ENCODE measurements at places on chromosomes 5 and 9.

DNA sequence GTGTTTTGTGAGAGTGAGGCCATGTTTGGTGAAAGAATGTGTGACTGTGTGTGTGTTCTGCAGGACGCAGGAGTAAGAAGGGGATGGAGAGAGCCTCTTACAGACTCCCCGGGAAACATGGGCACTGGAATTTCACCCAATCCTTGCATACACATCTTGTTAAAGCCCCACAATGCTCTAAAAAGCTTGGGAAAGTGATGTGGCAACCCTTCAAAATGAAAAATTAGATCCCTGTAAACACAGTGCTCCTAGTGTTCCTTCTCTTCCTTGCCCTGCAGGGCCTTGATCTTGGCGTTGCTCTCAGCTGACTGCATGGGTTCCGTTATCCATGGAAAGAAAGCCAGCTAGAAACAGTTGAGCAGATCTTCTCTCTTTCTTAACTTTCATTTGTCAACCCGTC lies 701.7 kb downstream of the SEMA5A start:
- no peak for DNase-seq

GRCh38 chr5:142568283-142568995 lies 117.5 kb downstream of the FGF1 start:
- DNase-seq: no peak

GRCh38 chr5:145971108-145971507 lies 34.7 kb downstream of the SH3RF2 start:
- DNase-seq: no peak

DNA sequence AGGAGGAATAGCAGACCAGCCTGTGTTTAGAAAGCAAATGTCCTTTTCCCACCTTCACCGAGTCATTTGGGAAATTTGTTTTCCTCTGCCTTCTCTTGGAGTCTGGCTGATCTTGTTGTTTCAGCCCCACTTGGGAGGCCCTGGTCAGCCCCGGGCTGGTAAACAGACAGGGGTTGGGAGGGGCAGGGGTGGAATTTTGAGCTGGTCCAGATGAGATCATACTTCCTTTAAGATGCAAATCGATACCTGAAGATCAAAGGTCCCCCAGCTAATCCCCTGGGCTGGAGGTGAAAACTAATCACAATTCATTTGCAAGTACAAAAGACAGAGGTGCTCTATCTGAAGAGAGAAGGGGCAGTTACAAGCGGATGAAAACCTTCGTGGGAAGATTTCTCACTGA lies 118.4 kb downstream of the PAPPA start:
- DNase-seq: no peak

GRCh38 chr9:36092509-36093215 lies 43.9 kb upstream of the GLIPR2 start:
- DNase-seq: no peak

DNA sequence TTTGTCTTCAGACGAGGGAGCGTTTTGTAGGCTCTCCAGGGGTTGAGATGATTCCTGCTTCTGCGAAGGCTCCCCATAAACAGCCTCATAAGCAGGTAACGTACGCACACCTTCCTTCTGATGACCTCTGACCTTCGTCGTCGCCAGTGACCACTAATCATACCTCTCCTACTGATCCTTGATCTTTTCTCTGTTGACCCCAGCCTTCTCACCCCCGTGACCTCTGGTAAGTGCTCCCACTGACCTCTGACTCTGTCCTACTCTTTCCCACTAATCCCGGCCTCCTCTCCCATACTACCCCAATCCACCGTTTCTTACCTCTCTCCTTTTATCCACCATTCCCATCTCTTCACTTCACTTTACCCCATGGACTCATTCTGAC lies 345 bp downstream of the DNAI1 start:
- DNase-seq: no peak

DNA sequence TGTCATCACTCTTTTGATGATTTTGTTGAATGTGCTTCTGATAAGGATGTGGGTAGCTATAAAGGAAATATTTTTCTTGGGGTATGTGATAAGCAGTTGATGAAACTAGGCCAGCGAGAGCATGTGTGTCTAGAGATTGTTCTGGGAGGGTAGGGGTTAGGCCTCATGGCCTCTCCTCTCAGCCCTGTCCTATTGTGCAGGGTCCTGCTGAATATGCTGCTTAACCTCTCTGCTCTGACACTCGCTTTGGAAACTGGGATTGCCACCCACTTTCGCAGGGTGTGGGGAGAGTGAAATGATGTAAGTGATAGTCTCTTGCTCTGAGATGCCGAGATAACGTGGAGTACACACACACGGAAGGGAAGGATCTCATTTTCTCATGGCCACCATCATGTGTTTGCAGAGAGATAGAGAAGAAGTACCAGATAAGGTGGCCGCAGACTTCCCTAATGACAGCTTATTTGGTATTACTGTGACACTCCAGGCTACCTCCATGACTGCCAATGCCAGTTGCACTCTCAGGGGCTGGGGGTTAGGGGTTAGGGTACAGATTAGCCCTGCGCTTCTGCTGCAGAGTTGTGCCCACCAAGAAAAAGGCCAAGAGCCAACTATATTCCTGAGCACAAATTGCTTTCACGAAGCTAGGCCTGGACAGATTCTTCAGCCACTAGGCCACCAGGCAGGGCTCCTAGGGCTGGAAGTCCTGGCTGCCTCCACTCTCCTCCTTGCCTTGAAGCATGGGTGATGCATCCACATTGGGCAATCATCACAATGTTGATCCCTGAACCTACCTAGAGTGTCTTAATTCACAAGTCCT lies 25.2 kb upstream of the TNFAIP8 start:
- no peak for DNase-seq

DNA sequence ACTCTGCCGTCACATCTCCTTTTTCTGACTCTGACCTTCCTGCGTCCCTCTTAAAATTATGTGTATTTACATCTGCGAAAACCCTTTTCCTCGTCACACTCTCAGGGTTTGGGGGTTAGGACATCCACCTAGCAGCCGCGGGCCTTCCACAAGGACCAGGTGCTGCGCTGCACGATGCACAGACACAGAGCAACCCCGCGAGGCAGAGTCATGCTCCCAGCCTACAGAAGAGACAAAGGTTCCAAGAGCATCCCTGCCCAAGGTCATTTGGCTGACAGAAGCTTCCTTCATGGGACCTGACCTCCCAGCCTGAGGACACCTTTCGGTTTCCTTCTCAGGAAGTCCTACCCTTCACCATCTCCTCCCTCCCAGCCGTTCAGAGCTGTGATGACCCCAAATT lies 118.6 kb upstream of the SARDH start:
- DNase-seq: no peak

DNA sequence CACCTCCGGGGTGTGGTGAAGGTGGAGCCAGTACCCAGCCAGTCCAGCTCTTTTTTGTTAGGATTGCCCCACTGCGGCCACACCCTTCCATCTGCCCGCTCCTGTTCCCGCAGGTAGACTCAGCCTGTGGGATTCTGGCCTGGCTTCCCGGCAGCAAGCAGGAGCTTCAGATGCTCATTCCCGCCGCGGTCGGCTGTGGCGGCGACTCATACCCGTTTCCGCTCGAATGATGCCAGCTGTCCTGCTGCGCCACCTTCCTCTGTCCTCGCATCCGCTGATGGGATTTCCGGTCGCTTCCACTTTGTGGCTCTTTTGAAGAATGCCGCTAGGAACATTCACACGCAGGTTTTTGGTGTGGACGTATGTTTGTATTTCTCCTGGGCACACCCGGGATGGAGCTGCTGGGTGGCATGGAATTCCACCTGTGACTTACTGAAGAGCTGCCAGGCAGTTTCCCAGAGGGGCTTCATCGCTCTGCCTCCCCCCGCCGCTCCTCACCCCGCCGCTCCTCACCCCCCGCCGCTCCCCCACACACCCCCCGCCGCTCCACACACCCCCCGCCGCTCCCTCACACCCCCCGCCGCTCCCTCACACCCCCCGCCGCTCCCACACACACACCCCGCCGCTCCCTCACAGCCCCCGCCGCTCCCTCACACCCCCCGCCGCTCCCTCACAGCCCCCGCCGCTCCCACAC lies 60.3 kb downstream of the TENT4A start:
- peak; percentile 6 for DNase-seq

- no peak for DNase-seq
These were observed 198.9 kb downstream of the TSSK1B start for GRCh38 chr5:113235884-113236283.

DNA sequence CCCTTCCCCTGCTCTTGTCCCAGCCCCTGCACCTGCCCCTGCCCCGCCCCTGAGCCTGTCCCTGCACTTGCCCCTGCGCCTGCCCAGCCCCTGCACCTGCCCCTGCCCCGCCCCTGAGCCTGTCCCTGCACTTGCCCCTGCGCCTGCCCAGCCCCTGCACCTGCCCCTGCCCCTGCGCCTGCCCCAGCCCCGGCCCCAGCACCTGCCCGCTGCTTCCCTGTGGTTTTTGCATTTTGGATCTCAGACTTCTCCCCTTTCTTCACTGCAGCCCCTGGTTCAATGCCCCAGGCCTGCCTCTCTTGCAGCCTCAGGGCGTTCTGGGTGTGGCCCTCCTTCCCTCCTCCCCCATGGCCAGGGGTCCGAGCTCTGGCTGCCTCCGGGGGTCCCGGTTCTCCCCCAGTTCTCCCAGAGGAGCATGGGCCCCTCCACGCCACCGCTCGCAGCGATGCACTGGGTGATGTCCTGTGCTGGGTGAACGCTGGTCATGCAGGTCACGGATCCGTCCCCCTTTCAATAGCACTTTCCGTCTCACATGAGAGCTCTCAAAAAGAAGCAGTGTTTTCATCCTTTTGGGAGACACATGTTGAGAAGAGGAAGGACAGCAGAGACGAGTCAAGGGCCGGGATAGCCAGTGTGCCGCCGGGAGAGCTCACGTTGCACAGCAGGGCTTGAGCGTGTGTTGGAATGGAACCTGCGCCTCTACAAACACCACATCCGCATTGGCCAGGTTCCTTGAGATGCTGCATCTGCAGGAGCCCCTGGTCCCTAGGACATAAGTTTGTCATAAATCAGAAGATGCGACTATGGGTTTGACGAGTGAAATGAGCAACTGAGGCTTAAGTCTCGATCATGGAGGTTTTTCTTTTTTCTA lies 44.0 kb upstream of the IRX4 start:
- DNase-seq: no peak

DNA sequence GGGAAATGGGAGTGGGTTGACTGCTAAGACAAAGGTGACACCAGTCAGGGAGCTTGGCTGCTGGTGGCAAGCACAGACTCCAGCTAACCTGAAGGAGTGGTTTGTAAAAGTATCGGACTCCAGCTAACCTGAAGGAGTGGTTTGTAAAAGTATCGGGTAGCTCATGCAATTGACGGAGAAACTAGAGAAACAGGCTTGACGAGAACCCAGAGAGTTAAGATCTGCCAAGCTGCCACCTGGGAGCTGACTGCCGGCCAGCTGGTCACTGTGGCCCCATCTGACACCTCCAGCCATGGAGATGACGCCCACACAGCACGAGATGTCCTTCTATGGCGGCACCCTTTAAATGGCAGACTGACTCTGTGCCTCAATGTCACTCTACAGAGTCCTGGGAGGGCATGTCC lies 28.3 kb upstream of the CRB2 start:
- no peak for DNase-seq

DNA sequence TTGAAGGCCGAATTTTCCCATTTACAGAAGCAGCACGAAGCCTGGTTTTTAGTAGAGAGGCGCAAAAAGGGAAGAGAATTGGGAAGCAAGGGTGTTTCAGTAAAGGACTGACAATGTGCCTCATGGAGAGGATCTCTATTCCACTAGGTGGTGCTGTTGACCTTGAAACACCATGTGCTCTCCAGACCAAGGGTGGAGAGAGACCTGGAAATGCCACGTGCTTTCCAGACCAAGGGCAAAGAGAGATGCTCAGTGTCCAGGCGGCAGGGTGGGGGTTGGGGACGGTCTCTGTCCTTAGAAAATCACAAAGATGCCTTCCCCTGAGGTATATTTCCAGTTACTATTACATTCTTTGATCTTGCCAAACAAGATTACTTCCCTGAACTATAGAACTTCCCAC lies 425.3 kb downstream of the CSNK1G3 start:
- peak; percentile 62 for DNase-seq

DNA sequence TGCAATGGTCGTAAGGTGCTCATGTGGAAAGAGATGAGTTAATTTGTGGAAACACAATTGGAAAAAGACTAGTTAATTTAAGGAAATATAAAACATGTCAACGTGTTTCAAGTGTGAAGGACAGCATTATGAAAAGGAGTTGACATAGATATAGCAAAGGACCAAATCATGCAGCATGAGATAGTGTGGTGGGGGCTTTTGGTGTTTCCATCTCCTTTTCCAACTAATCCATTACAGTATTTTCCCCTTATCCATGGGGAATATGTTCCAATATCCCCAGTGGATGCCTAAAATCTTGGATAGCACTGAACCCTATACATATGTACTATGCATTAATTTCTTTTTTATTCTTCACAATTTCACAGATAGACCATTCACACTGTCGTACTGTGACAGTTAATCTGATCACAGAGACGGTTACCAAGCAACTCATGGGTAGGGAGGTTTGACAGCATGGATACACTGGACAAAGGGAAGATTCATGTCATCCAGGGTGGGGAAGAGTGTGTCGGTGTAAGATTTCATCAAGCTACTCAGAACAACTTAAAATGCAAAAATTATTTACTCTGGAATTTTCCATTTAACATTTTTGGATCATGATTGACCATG lies 238.6 kb downstream of the CDH12 start:
- no peak for DNase-seq

DNA sequence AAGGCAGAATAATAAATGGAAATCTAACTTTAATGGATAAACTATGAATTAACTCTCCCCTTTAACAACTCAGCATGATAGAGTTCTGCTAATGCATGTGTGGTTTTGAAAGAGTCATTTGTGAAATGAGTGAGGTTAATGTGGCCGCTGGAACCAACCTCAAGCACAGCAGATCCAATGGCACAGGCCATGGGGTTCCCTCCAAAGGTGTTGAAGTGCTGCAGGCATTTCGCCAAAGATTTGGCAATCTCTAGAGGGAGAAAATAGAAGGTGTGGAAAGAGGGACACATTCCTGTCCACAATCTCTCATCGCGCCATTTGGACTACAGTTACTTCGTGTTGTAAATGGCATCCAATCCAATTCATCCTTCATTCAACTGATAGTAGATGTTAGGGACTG lies 35.0 kb downstream of the AGXT2 start:
- DNase-seq: no peak

- DNase-seq: peak; percentile 4
These were observed 699.6 kb downstream of the TAF11L14 start for GRCh38 chr5:18333841-18334240.

GRCh38 chr9:135858491-135859185 lies 48.7 kb downstream of the CAMSAP1 start:
- DNase-seq: no peak

- peak; percentile 78 for DNase-seq
These were observed 132.6 kb upstream of the PDE4D start for GRCh38 chr5:60026161-60026560.
